HEK293T (cell line): ENCODE measurements at places on chromosomes 6 and 20.
A peak's percentile ranks its signal among the peaks of the same experiment; 100 is the strongest.

DNA sequence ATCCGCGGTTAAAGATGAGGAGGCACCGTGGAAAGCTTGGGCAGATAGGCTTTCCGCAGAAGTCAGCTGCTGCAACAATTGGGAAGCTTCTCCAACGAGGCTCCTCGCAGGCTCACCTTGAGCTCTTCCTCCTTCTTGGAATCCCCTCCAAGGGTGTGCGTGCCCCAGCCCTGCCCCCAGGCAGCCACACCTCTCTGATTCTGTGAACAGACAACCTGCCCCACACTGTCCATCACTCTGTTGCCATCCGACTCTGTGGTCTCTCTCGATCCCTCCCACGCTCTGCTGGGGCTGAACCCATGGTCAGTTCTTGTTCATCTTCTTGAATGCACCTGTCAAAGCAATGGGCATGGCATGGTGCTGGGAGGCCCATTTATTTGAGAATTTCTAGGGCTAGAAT lies 31.5 kb downstream of the PACSIN1 start:
- no peak for DNase-seq

DNA sequence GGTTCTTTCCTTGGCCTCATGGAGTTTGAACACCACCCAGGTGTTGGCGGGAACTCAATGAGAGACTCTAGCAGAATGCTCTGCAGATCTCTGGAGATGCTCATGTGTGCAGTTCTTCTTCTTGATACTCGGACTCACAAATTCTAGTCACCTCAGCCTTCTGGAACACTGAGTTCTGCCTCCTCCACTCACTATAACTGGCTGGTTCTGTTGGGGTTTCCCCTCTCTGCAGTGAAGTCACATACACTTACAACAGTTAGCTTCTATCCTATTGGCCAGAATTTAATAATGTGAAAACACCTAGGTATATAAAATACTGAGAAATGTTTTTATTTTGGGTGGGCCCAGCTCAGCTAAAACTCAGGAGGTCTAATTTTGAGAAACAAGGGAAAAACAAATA lies 109.6 kb upstream of the HIVEP1 start:
- no peak for DNase-seq

DNA sequence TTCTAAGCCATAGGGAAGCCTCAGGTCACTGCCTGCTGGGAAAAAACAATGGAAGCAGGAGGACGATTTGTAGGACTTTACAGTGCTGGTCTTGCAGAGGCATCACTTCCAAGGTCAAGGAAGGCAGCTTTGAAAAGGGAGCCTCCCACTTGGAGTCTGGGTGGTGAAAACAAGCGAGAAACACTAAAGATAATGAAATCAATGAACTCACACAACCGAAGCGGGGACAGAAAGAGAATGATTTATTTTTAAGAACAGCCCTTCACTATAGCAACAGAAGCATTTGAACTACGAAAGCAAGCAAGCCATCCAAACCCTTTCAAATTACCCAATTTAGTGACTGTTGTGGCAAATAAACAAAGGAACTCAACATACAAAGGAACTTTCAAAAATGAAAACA lies 227.5 kb downstream of the THBS2 start:
- DNase-seq = no peak

GRCh38 chr6:113825781-113826180 lies 31.4 kb upstream of the MARCKS start:
- DNase-seq = no peak

DNA sequence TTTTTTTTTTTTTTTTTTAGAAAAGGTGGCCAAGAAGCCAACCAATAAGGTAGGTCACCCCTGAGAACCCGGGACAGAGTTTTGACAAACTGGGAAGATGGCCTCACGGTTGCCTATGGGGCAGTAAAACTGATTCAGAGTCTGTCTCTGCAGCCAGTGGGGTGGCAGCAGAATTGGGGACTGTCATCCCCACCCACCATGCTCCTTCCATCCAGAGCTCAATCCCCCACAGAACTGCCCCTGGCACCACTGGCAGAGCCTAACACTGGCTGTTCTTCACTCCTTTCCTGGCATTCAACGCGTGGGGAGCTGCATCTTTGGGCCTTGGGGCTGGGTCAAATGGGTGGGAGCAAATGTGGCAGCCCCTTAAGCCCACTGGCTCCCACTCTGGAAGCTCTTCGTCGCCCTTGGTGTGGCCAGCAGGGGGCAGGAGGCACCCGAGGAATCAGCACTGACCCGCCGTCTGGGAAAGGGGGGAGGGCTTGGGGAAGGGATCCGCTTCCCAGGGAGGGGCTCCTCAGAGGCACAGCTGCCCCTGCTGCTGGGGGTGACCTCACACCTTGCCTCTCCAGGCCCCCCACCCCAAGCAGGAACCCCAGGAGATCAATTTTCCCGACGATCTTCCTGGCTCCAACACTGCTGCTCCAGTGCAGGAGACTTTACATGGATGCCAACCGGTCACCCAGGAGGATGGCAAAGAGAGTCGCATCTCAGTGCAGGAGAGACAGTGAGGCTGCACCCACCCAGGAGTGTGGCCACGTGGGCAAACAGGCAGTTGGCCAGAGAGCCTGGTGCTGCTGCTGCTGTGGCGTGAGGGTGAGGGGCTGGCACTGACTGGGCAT lies 10.4 kb downstream of the CD40 start:
- DNase-seq = peak; percentile 69

- no peak for DNase-seq
These were observed 248.8 kb downstream of the KHDC1L start for GRCh38 chr6:72976484-72976883.

GRCh38 chr6:100453701-100454521 lies 10.8 kb downstream of the SIM1 start:
- DNase-seq = no peak

DNA sequence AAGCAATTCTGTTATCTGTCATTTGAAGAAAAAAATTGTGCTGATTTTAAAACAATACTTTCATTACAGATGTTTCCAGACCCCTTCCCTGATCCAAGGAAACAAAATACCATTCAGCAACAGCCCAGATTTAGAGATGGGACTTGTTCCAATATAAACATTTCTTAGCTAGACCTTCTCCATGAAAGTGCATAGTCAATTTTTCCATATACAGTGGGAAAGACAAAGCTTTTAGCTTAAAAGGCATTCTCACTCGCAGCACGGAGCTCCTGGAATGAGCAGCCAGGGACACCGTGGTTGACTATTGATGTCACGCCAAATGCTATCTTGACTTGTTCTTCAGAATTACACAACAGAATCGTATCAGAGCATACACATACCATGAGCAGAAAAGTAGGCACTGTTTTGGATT lies 21.5 kb downstream of the LAMA4 start:
- DNase-seq = peak; percentile 55

DNA sequence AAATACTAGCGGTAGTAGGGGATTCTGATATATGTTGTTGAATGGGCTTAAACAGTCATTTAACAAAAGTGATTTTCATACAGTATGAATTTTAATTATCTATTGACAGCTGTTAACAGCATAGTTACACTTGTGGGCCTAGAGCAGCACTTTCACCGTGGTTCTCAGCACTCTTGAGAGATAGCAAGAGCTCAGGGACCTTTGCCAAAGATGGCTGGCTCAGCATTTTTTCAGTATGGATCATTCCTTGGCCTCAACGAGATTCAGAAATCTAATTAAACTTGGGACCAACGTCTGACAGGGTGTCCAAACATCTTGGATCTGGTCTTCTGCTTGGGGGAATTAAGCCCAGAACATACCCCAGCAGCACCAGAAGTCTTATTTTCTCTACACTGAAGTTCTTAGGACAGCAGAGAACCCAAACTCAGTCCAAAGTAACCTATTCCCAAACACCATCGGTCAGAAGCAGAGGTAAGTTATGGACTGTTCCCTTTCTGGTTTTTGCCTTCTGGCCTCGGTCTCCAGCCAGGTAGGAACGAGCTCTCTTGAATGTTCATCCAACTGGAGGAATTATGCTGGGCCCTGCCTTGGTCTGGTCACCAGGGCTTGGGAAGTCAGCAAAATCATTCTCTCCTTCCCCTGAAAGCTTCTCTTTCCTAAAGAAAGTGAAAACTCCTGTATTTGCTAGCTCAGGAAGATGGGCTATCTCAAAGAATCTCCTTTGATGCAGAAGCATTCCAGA lies 25.7 kb downstream of the PRPH2 start:
- DNase-seq = no peak

DNA sequence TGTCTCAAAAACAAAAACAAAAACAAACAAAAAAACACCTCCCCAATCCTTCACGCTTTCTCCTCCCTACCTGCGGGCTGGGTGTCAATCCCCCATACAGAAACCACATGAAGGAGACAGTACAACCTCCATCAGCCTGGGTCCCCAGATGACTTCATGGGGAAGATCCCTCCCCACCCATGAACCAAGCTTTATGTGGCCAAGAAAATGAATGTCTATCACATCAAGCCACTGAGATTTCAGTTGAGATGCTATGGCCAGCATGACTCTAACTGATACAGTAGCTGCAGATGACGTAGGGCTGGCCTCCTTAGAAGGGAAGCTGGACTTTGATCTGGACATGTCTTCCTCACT lies 21.2 kb upstream of the BNIP5 start:
- DNase-seq = no peak

DNA sequence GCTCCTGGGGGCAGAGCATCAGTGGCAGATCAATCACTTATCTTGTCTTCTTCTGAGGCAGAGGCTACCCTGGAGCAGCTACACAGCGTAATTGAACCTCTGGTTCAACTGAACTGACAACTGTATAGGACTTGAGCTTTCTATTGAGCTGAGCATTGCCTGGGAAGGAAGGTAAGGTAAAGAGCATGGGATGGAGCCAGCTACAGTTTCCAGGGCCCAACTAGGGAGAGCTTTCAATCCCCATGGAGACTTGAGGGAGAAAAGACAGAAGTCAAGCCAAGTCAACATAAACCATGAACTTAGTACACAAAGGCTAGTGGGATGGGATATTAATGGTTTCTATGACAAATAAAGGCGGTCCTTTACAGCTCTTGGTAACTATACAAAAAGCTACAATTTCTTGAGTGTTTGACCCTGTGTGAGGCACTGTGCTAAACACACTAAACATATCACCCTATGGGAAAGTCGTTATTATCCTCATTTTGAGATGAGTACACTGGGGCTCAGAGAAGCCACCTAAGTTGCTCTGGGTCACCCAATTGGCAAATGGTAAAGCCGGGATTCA lies 140.7 kb upstream of the SLC22A23 start:
- DNase-seq = no peak

GRCh38 chr6:53524455-53524815 lies 20.5 kb downstream of the GCLC start:
- DNase-seq = no peak

DNA sequence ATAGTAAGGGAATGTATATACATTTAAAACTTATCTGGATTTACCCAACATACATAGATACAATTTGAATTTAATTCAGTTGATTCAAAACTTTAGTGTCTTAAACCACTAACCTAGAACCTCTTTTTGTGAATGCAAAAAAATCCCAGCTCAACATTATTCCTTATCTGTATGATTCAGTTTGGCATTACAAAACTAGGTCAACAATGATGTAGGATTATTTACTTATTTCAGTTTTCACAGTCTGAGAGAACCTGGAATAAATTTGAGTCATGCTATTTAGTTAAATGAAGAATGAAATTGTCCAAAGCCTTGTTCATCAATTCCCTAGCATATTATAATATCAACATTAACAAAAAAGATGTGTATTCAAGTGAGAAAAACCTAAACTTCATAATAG lies 7.4 kb upstream of the PLCB1 start:
- DNase-seq = no peak

GRCh38 chr6:18081025-18081668 lies 41.3 kb downstream of the NHLRC1 start:
- no peak for DNase-seq

- no peak for DNase-seq
These were observed 241.1 kb downstream of the PREX1 start for GRCh38 chr20:48586730-48587129.

DNA sequence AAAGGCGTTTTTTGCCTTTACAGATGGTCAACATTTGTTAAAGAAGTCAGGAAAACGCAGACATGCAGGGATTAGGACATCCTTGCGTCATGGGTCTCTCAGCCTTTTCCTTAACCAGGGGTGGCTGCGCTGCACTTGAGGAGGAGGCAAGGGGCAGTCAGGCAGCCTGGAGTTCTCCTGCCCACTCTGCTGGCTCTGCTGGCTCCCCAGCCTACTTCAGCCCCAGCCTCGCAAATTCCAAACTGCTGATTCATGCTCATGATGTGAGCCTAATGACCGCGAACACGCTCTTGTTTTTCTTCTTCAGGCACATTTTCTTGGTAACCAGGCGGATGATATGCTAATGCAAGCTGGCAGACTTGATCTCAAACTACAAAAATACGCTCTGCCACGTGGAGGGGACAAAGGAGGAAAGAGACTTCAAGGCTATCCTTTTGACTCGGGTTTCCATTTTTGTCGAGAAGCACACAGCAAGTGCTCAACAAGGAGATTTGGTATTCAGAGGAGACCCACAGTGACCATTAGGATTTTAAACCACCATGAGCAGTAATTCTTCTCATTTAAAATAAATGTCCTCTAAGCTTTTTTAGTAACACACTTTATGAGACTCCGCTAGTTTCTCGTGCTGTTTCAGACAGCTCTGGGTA lies 290.3 kb upstream of the STXBP5 start:
- DNase-seq = peak; percentile 60

DNA sequence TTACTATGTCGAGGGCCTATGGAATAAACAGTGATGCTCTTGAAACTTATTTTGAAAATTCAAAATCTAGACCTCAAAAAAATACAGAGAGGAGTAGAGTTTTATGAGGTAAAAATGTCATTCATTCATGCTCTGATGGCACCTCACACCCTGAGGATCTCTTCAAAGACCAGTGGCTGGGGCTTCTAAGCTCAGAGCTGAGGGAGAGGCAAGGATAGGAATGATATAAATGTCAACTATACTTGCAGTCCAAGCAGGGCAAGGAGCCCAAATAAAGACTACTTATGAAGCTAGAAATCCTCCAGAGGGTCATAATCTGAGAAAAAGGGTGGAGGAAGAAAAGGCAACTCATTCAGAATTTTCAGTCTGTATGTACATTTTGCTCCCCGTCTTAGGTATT lies 136.7 kb upstream of the CARMIL1 start:
- no peak for DNase-seq

DNA sequence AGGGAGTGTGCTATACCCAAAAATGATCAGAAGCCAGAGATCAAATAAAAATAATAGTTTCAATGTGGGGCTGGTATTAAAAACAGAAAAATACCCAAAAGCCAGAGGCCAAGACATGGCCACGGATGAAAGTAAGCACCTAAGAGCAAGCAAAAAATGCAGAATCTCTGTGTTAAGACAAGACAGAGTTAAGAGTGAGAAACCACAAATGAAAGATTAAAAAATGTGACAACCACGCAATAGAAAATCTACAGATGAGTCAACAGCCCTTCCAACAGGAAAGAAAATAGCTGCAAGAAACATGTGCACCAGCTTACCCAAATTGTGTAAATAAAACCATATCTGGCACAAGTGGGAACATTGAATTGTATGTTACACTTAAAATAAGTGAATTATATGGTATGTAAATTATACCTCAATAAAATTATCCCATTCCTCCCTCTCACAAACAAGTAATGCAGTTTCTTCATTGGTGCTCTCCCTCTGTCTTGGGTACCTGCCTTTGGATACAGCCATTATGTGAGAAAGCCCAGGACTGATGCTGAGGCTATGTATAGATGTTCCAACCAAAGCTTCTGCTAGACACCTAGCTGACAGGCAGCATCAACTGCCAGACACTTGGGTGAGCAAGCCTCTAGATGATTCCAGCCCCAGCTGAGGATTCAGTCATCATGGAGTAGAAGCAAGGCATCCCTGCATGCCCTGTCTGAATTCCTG lies 55.3 kb upstream of the UFL1 start:
- DNase-seq = no peak
